Endothelial cell (in vitro differentiated cells): ENCODE measurements at places on chromosomes 3 and 15.

GRCh38 chr15:25181293-25182097, 226.7 kb downstream of the SNRPN start:
- H3K27ac ChIP-seq = no peak overlapping the region
- peaks cover 10% of the 10 kb centered on the region for H3K36me3 ChIP-seq
- H3K27me3 ChIP-seq = peaks cover 21% of the 10 kb centered on the region
- no peak overlapping the region for H3K4me3 ChIP-seq

DNA sequence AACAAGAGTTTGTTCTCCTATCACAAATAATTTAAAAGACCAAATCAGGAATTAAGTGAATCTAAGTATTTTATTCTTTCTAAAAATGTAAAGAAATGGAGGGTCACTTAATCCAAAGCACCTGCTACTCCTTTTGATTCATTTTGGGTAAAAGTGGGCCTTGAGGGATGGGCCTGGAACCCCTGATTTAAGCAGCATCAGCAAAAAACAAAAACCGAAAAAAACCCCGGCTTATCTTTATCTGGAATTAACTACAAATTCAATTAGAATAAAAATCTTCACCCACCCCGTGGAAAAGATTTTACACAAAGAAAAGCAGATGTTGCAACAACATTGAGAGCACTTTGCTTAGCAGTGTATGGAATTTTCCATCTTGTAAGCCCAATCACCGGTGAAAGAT, 1018.2 kb downstream of the MCTP2 start:
- H3K36me3 ChIP-seq = no peaks in the 10 kb centered on the region
- H3K4me3 ChIP-seq = no peak overlapping the region
- H3K4me1 ChIP-seq = peaks cover 4% of the 10 kb centered on the region
- H3K27ac ChIP-seq = no peak overlapping the region
- H3K27me3 ChIP-seq = peaks cover 3% of the 10 kb centered on the region
- no peak for DNase-seq

GRCh38 chr3:99970198-99970597, 144.1 kb downstream of the FILIP1L start:
- H3K27ac ChIP-seq = no peak overlapping the region
- no peaks in the 10 kb centered on the region for H3K36me3 ChIP-seq
- no peak overlapping the region for H3K4me3 ChIP-seq
- no peak for DNase-seq
- no peaks in the 10 kb centered on the region for H3K27me3 ChIP-seq
- no peaks in the 10 kb centered on the region for H3K4me1 ChIP-seq

DNA sequence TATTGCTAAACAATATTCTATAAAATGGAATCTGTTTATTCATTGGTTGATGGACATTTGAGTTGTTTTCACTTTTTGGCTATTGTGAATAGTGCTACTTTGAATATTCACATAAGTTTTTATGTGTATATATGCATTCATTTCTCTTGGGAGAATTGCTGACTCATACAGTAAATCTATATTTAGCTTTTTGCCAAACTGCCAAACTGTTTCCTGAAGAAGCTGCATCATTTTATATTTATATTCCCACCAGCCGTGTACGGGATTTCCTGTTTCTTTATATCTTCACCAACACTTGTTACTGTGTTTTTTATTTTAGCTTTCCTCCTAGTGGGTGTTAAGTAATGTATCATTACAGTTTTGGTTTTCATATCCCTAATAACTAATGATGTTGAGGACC, 12.5 kb upstream of the TCAIM start:
- no peak for DNase-seq
- H3K36me3 ChIP-seq = no peaks in the 10 kb centered on the region
- H3K4me1 ChIP-seq = peaks cover 5% of the 10 kb centered on the region
- H3K27ac ChIP-seq = no peak overlapping the region

DNA sequence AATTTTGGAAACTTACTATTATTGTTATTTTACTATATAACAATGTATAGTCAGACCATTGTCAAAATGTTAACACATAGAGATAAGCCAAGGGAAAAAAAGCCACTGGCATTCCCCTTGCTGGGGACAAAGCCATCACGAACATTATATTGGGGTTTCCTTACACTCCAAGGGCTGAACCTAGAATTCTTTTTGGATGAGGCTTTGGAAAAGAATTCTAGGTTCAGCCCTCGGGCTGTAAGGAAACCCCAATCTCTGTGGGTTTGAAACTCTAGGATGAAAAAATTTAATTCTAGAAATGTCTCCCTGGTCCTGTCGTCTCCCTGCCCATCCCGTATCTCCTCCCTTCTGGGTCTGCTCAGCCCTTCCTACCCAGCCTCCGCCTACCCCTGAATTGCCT, 67.0 kb upstream of the SMAD6 start:
- no peak overlapping the region for H3K4me3 ChIP-seq
- no peaks in the 10 kb centered on the region for H3K36me3 ChIP-seq
- peaks cover 13% of the 10 kb centered on the region for H3K4me1 ChIP-seq

DNA sequence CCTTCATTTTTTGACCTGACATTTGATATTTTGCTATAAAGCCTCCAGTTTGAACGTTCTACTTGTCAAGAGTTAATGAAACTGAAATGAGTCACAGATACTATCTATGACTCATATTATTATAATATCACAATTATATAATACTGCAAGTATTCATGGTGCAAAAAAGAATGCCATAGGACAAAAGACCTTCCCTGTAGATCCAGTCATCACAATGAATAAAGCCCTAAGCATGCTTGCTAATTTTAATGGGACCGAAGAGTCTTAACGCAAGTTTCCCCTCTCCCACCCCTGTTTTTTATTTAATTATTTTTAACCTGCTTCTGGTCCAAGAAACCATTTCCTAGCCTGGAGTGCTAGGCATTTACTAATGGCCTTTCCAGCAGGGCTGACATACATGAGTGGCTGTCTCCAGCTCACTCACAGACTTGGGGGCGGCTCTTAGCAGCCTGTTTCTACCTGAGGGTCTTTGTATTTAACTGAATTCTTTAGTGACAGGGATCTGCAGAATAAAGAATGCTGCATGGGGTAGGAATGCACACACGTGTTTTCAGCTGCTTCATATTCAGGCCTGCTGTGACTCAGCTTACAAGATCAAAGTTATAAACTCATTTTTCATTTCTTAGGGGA, 61.2 kb downstream of the THBS1 start:
- H3K4me3 ChIP-seq = no peak overlapping the region
- DNase-seq = no peak
- H3K36me3 ChIP-seq = no peaks in the 10 kb centered on the region
- H3K4me1 ChIP-seq = no peaks in the 10 kb centered on the region
- no peak overlapping the region for H3K27ac ChIP-seq

DNA sequence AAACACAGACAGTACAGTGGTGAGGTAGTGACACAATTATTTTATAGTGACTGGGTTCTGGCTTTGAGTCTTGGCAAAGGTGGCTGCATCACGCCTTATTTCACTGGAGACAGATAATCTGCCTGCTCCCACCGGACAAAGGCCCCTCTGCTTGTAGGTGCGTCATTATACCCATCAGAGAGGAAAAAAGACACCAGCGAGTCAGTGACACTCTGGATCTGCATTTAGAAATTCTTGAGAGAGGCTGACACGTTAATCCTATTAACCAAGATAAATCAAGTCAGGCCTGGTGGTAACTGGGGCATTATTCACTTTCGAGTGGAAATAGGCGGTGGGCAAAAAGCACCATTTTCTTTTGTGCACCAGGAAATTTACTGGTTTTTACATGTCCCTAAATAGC, 76.2 kb downstream of the NR2F2 start:
- no peak for DNase-seq
- H3K36me3 ChIP-seq = peaks cover 3% of the 10 kb centered on the region
- no peak overlapping the region for H3K27ac ChIP-seq
- H3K4me3 ChIP-seq = no peak overlapping the region
- peaks cover 10% of the 10 kb centered on the region for H3K4me1 ChIP-seq
- peaks cover 11% of the 10 kb centered on the region for H3K27me3 ChIP-seq

DNA sequence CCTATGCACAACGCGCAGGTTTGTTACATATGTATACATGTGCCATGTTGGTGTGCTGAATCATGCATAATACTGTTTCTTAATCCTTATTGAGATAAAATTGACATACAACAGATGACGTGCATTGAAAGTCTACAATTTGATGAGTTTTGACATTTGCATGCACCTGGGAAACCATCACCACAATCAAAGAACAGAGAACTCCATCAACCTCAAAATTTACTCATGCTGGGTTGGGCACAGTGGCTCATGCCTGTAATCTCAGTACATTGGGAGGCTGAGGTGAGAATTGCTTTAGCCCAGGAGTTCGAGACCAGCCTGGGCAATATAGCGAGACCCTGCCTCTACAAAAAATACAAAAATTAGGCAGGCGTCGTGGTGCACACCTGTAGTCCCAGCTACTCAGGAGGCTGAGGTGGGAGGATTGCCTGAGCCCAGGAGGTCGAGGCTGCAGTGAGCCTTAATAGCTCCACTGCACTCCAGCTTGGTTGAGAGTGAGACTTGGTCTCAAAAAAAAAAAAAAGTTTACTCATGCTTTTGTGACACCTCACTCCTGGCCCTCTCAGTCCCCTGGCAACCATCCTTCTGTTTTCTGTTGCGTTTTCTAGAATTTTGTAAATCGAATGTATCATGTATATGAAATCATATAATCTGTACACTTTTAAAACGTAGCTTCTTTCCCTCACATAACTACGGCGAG, 56.6 kb downstream of the BHLHE40 start:
- no peak overlapping the region for H3K4me3 ChIP-seq
- H3K4me1 ChIP-seq = peaks cover 4% of the 10 kb centered on the region
- no peak for DNase-seq
- H3K27me3 ChIP-seq = peaks cover 1% of the 10 kb centered on the region

- no peaks in the 10 kb centered on the region for H3K27me3 ChIP-seq
- H3K4me1 ChIP-seq = peaks cover 3% of the 10 kb centered on the region
- no peaks in the 10 kb centered on the region for H3K36me3 ChIP-seq
Observed at GRCh38 chr15:91055548-91056331, 33.3 kb upstream of the VPS33B start.

- H3K27ac ChIP-seq = no peak overlapping the region
- H3K27me3 ChIP-seq = no peaks in the 10 kb centered on the region
- no peak overlapping the region for H3K4me3 ChIP-seq
- no peak for DNase-seq
- peaks cover 5% of the 10 kb centered on the region for H3K4me1 ChIP-seq
- H3K36me3 ChIP-seq = no peaks in the 10 kb centered on the region
Observed at GRCh38 chr3:126612479-126613205, 42.3 kb downstream of the TXNRD3 start.

DNA sequence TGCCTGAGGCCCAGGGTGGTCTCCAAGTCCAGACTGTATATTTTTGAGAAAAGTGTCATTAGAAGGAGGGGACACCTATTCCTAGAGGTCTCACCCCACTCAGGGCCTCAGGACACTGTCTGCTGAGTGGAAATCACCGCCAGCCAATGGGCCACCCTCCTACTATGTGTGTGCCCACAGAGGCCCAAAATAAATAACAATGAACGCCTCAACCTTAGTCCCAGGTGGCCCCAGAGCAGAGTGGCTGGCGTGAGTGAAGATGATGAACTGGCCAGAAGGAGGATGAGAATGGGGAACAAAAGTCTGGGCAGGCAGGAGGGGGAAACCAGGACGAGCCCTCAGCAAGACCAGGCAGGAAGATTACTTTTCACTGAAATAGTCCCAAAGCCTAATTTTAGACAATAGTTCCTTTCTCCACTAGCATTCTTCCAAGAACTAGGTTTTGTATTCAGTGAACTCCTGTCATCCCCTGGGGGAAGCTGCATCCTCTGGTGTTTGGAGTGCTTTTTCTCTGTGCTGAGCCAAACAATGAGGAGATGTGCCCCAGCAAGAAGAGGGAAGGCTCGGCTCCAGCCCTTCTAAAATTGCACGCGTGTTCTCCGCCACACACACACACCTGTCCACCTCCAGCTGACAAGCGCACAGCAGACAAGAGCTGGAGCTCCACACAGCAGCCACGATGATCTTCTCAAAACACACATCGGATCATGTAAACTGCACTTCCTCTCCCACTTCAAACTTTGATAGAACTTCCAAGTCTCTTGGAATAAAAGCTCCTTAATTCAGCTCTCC, 72.2 kb downstream of the ADCY5 start:
- peaks cover 7% of the 10 kb centered on the region for H3K27me3 ChIP-seq
- H3K4me3 ChIP-seq = no peak overlapping the region
- no peaks in the 10 kb centered on the region for H3K4me1 ChIP-seq
- DNase-seq = no peak

GRCh38 chr3:169914321-169914720, 2.9 kb downstream of the SAMD7 start:
- H3K4me1 ChIP-seq = peaks cover 4% of the 10 kb centered on the region
- H3K36me3 ChIP-seq = no peaks in the 10 kb centered on the region
- no peak overlapping the region for H3K4me3 ChIP-seq

DNA sequence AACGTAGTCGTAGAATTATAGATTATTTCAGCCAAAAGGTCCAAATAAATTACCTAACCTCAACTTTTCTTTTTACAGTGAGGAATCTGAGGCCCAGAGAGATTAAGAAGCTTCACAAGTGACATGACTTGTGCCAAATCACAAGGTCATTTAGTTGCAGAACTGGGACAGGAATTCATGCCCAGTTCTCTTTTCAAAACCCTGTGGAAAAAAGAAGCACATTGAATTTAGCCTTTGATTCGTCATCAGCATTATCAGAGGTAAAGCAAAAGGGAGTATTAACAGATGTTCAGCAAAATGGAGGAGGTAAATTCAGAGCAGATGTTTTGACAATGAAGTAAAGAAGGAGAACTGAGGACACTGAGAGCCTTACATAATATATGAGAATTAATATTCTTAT, 4.5 kb downstream of the SERPINI2 start:
- DNase-seq = no peak
- no peaks in the 10 kb centered on the region for H3K27me3 ChIP-seq
- H3K4me1 ChIP-seq = no peaks in the 10 kb centered on the region
- H3K27ac ChIP-seq = no peak overlapping the region

DNA sequence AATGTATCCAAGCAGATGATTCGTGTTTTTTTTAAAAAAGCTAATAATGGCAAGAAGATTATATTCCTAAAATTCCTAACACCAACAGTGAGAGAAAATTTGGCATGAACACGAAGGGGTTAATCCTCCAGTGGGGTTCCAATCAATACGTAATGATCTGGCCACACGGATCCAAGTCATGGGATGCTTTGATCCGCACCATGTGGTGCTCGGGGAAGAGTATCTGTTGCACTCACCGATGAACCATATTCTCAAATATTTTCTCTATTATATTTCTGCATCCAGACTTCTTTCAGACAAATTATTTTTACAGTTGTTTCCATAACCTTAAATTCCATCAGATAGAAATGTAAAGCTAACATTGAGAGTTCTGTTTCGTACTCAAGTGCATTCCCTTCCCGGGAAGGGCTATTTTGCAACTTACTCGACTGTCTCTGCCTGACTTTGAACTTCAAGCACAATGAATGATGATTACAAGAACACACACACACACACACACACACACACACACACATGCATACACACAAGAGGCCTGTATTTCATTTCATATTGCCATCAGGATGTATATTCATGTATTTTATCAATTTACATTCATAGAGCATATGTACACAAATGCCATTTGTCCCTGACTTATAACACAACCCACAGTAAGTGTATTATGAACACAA, 567.2 kb downstream of the FOXP1 start:
- H3K4me3 ChIP-seq = no peak overlapping the region
- H3K36me3 ChIP-seq = peaks cover 18% of the 10 kb centered on the region
- no peak overlapping the region for H3K27ac ChIP-seq
- H3K27me3 ChIP-seq = no peaks in the 10 kb centered on the region
- H3K4me1 ChIP-seq = peaks cover 8% of the 10 kb centered on the region
